Naive B cell (primary cell): ENCODE measurements at places on chromosomes 5 and 9. TPM values are rescaled to one million over a fixed set of nuclear protein-coding genes. Genes with fewer than 3 reads are reported as not detected.

FAM219A gene
- polyA plus RNA-seq = 1.5 TPM

- H3K27me3 ChIP-seq = no peaks in the 10 kb centered on the region
- no peak overlapping the region for H3K4me3 ChIP-seq
These were observed 131.2 kb upstream of the HMHB1 start for GRCh38 chr5:143680672-143681259.

GRCh38 chr9:124835026-124835557, 18.2 kb upstream of the WDR38 start:
- H3K4me3 ChIP-seq = no peak overlapping the region
- H3K4me1 ChIP-seq = no peaks in the 10 kb centered on the region
- H3K27ac ChIP-seq = no peak overlapping the region

DNA sequence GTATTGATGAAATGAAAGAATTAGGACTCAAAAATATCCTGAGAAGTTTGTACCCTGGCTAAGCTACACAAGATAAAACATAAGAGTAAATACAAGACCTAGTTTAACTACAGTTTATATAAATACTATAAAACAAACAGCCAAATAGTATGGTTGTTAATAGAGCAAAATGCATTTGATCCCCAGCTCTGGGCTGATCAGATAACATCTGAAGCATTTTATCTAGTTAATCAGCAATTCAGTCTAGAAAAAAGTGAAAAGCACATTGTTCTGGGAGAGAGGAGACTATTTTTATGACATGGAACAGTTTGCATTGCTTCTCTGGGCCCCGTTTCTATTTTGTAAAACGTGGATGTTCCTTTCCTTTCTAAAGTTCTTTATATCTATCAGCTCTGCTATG, 139.6 kb upstream of the RORB start:
- no peak overlapping the region for H3K27ac ChIP-seq
- H3K4me3 ChIP-seq = no peak overlapping the region
- no peaks in the 10 kb centered on the region for H3K27me3 ChIP-seq

DNA sequence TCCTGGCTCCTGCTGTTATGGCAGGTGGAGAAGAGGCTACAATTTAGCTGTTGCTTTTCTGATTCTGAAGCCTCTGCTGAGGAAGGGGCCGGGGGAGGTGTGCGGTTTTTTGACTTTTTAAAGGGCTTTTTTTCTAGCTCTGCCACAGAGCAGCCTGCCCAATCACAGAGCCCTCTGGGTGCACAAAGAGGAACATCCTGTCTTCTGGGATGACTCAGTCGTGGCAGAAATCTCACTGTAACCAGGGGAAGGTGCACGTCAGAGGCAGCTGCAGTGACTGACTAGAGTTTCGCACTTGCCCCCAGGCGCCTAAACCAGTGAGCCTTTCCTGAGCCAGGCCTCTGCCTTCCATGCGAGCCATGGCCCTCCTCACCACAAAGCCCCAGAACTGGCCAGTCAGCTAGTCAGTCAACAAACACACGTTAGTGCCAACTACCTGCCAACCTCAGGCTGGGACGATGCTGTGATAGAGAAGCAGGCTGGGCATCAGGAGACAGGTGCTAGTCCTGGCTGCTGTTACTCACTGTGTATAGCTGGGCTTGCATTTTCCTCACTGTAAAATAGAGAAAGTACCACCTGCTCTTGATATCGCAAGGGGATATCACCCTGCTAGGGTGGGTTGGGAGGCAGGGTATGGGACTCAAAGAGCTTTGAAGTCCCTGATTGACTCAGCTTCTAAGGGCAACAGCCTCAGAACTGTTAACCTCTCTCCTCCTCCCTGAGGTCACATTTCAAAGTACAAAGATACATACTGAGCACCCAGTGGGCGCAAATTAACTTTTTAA, 2.2 kb downstream of the AKNA start:
- H3K27me3 ChIP-seq = no peaks in the 10 kb centered on the region
- DNase-seq = peak; percentile 92
- H3K4me1 ChIP-seq = peaks cover 82% of the 10 kb centered on the region
- peak overlapping the region; percentile 95 for H3K4me3 ChIP-seq
- peak overlapping the region; percentile 99 for H3K27ac ChIP-seq
- peaks cover 13% of the 10 kb centered on the region for H3K36me3 ChIP-seq

DNA sequence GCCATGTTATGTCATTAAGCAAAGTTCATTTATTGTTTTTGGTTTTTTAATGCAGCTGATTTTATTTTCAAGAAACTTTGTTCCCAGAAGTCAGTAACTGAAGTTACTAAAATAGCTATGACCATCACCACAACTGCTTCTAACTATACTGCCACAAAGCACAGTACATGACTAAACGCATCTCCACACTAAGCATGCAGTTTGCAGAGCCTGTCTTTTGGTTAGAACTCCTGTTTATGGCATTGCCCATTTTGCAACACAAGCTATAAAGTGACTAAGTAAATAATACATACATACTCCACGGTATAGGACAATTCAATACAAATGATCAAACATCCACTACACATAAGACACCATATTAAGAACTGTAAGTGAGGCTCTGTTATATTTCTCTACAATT, 109.7 kb downstream of the MLLT3 start:
- H3K27me3 ChIP-seq = no peaks in the 10 kb centered on the region
- no peak overlapping the region for H3K4me3 ChIP-seq
- peaks cover 21% of the 10 kb centered on the region for H3K4me1 ChIP-seq
- no peak for DNase-seq
- H3K27ac ChIP-seq = no peak overlapping the region
